ENCODE measurements at places on chromosomes 12 and 14. TPM values are rescaled to one million over a fixed set of nuclear protein-coding genes. Genes with fewer than 3 reads are reported as not detected.

GRCh38 chr12:74619084-74619483, 81.4 kb downstream of the ATXN7L3B start:
- DNase-seq = no peak

DNA sequence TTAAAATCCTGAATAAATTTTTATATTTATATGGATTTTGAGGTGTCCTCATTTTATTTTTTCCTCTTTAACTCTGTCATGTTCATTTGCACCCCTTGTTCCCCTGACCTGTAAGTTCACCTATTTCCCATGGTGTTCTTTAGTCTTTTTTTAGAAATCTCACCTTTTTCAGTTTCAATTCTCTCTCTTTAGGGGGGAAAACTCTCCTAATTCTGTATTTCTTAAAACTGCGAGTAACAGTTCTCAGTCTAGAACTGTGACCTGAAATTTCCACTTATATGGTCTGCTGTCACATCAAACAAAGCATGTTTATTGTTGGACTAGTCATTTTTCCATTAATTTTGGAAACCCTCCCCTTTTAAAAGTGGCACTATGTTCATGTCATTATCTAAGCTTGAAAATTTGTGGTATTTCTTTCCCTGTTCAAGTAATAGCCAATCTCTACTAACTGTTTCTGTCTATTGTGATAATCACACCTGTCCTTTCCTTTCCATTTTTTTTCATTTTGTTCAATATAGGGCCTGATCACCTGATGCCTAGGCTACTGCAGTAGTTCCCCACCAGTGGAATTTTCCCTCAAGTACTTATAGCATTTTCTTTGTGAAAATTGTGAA, 14.0 kb upstream of the FBXO33 start:
- DNase-seq = no peak

- DNase-seq = no peak
These were observed 93.2 kb upstream of the PARP11 start for GRCh38 chr12:3966376-3966775.

DNA sequence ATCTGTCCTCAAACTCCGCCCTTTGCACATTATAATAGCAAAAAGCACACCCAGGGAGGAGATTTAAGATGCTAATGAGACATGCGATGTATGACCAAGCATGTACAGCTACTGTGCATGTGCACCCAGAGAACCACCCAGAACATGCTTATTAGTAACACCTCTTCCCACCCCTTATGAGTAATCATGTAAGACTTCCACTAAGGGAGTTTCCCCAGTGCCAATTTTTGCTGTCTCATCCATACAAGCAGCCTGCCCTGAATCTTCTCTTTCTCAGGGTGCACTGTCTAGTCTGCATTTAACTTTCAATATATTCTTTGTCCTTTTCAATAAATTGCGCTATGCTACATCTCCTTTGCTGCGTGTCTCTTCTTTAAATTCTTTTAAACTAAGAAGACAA, 830.0 kb upstream of the NOVA1 start:
- DNase-seq = no peak

DNA sequence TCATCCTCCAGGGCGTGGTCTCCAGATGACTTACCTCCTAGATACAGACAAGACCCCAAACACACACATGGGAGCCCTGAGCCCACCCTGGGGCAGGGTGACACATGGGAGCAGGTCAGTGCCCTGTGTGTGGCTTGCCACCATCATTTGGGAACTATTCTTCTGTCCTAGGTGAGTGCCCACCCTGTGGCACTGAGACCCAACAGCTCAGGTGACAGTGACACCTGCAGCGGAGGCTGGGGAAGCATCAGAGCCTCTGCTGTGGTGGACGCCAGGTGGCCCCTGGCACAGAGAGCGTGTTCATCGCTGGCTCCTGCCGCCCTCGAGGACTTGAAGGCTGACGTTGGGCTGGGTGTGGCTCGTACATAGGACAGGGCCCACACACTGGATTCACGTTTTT, 23.0 kb downstream of the SFSWAP start:
- no peak for DNase-seq

GRCh38 chr12:25242981-25243679, 7.6 kb downstream of the KRAS start:
- DNase-seq = no peak

DNA sequence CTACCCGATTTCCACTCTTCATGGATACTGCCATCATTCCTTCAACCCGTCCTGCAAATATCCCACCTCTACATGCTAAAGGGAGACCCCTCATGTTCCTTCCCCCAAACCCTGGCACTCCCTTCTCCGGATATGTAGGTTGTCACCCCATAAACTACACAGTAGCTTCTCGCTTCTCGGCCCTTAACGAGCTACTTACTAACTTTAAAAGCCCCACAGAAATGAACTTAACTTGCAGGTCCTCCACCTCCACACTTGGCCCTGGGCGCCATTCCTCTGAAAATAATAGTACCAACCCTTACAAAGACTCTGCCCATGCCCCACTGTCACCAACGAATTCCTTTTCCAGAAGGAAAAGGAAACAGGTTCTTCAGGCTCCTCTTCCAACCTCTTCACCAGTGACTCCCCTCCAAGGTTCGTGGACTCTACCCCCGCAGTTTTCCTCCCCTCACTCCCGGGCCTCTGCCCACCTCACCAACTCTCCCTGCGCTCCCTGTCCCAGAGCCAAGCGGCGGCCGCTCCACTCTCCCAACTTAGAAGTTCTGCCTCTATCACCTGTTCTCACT, 1.2 kb downstream of the SPPL3 start:
- no peak for DNase-seq

DNA sequence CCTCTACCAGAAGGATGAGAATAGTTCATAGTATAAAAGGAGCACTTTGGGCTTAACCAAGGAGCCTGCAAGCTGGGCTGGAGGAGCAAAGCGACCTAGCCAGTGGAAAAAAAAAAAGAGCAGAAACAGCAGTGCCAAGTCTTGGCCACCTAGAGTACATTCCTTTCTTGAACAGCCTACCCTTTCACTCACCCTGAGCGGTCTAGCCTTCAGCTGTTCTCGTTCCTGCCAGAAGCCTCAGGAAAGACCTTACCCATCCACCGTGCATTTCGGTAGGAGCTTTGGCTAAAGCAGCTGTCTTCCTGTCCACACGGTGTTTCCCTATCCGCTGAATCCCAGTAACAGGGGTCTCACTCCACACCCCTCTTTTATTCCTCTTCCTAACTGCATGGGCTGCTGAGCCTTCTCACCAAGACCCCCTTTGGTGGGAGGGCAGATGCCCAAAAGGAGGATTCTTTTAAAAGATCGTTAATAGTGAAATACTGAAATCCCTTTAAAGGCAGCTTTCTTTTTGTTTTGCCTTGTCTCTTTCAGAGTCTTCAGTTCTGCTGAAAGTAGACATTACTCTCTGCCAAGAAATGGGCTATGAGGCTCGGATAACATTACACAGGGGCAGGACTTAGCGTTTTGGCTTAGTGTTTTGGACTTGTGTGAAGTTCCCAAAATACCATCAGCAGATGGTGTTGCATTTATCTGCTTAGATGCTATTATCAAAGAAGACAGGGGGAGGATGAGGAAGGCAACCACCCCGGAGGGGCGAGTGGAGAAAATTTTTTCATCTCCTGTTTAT, 88.5 kb upstream of the METAP2 start:
- DNase-seq = no peak

DNA sequence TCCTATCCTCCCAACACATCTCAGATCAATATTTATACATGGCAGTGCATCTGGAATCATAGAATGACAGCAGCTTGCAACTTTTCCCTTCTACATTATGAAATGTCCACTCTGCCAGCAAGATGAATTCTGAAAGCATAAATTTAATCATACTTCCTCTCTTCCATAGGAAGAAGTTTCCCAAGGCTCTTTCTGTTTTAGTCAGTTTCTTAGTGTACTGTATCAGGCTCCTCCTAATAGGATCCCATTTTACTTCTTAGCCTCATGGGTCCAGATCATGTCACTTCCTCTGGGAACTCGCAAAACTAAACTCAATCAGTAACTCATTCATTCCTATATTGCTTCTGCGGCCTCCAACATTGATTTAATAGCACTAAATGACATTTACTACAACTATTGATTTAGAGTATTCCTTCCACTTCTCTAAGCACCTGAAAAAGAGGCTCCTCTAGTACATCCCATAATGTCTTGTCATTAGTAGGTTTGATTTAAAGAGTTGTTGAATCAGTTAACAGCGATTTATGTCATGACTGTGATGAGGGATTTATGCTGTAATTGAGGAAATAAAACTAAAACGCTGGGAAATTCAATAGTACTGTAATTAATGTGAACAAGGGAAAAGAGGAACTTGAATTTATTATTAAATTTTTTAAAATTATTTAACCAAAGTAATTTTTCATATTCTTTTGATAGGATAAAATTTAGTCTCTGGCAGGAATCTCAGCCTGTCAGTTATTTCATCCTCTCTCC, 4.0 kb downstream of the CLEC1A start:
- DNase-seq = no peak

DNA sequence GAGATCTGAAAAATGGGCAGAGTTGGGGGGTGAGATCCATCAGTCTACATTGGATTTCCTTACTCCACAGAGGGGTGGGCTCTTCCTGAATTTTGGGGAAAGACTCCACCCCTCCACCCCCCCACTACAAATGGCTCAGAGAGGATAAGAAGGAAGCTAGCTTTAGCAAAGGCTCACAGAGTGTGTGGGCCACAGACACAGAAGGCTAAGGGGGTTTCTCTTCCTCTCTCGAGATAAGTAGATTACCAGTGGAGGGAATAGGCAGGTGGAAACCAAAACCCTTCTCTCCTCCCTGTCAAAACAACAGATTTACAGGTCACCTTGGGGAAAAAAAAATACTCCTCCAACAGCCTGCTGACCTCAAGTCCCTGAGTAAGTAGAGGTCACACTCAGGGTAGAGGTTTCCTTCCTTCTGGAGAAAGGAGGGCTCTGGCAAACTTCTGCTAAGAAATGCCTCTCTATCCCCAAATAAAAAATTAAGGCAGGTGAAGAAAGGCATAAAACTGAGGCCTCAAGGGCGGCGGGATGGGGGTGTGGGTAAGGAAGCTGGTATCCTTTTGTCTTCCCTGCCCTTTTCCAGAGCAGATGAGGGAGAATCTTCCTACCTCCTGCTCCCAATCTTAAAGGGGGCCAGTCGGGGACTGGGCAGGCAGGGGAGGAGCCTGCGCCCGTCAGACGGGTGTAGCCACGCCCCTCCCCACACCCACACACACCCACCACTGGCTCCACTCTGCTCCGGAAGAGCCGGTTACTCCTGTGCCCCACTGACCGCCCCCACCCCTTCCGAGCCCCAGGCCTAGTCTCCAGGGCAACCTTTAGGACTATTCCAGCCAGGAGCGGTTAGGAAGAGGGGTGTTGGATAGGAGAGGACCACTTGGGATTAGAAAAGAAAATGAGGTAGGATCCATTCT, 1.9 kb upstream of the BAZ2A start:
- DNase-seq = peak; percentile 73

GRCh38 chr12:119391673-119392072, 57.1 kb downstream of the CCDC60 start:
- no peak for DNase-seq

DNA sequence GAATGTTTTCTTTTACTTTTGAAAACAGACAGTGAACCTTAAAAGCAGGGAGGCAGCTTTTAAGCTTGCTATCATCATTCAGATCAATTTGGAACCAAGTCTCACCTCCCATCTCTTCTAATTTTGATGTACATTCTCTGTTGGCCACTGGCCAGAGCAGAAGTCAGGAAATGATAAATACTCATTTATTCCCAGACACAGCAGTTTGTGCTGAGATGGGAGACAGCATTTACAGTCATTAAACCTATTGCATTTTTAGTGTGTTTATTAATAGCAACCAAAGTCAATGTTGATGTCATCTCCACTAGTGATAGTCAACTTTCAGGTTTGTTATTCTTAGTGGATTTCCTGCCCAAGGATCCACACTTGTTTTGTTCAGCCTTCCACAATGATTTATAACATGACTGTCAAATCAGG, 320.0 kb upstream of the ATP2B1 start:
- no peak for DNase-seq

- no peak for DNase-seq
These were observed 146.6 kb downstream of the ASCL4 start for GRCh38 chr12:107921062-107921461.

DNA sequence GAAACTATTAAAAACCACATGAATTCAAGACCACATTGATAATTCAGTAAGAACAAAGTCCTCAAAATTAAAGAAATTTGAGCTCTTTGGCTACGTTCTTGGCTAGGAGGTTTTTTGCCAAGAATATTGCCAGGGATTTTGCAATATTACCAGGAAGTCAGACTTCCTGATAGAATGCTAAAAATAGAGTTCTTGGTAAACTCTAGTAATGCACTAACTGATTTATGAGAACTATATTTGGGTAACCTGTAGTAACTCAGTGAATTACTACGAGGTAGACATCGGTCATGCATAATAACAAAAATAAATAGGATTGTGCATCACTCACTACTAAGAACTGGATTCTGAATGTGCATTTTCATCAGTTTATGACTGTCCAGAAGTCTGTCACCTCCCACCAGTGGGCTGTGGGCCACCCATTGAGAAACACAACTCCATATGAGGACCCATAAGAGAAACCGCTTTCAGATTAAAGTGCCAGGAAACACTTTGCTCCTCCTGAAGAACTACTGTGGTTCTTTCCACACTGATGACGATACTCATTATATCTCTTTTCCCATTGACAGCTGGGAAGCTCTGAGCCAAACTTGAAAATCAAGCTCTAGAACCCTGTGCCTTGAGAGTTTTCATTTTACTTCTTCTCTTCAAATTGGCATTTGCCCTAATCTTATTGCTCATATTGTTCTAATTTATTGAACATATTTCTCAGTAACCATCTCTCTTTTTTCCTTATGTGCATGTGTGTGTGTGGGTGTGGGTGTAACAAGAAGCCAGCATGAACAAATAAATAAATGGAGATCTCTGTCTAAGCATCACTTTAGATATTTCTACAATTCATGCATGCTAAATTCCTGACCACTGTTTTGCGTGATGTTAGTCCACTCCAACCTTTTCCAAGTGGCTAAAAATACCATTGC, 116.6 kb downstream of the BCL11B start:
- DNase-seq = no peak

DNA sequence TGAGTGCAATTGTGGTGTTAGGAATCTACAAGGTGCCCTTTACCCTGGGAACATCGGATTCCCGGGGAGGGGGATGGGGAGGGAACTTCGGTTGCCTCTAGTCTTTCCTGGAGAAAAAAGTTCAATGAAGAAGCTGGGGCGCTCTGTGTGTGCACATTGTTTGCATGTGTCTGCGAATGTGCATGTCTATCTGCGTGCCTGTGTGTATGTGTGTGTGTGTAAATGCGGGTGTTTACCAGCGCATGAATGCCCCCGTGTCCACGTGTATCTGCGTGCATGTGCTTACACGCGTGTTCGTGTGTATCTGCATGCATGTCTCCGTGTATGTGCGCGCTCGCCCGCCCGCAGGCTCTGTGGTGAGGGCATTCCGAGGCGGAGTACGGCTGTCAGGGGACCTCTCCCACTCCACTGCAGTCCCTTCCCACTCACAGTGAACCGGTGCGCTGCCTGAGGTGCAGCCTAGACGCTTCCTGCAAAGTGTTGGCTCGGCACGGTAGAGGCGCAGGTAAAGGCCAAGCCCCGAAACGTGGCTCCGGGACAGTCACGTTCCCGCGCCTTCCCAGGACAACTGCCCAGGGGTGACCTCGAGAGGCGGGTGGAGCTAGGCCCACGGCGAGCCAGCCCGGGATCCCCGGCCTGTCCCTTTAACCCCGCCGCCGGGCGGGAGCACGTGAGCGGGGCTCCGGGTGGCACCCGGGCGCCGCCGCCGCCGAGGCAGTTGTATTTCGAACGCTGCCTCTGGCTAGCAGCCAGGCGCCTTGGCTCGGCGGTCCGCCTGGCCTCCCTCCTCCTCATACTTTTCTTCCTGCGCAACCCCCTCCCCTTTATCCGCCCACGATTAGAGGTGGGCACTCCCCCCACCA, 539 bp upstream of the HMGA2 start:
- DNase-seq = no peak

CINP gene
- total RNA-seq = 33.4 TPM

TMEM121 gene
- total RNA-seq = 9.2 TPM

EEF1AKMT3 gene
- 3.2 TPM for total RNA-seq

SYT10 gene
- total RNA-seq = not detected

NR4A1 gene
- total RNA-seq = 5.6 TPM

SDS gene
- not detected for total RNA-seq

Data from activated CD8-positive, alpha-beta T cell treated with anti-CD3 and anti-CD28 coated beads, Interleukin-2, amount 10 ng/mL, durations not matched to agents 7 days and 5 days (primary cell).